B cell (primary cell): ENCODE measurements at places on chromosomes 12 and 14. TPM values are rescaled to one million over a fixed set of nuclear protein-coding genes. Genes with fewer than 3 reads are reported as not detected.

- DNase-seq, result no peak
These were observed 92.8 kb downstream of the SLC15A5 start for GRCh38 chr12:16184681-16185080.

GRCh38 chr12:130868412-130868811 lies 3.5 kb upstream of the RAN start:
- DNase-seq, result no peak

DNA sequence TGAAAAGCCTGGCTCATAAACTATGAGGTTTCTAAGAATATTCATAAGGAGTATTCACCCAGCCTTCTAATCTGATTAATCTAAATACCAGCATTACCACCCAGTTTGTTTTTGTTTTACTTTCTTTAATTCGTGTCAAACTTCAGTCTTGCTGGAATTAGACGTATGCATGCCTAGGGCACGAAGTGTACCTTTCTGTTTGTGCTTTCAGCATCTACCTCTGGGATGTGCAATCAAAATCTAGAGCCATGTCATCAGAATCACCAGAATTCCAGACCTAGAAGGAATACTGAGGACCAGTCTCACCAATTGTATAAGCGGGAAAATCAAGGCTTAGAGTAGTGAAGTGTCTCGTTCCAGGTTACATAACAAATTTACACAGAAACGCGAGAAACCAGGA lies 57.3 kb downstream of the KITLG start:
- no peak for DNase-seq

DNA sequence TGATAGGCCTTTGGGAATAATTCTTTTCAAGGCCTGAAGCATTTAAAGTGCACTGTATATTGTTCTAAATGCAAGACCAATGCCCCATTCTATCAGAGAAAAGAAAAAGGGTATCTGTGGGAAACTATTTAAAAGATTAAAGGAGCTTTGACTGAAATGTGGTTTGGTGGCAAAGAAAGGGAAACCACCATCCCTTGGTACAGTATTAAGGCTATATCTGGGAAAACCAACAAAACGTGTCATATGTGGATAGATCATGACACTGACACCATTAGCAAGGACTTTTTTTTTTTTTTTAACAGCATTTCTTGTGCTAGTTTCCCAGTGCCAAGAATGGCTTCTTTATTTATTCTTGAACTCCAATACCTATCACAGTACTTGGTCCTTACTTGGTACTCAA lies 890.7 kb downstream of the DIO2 start:
- DNase-seq, result no peak

- DNase-seq, result no peak
These were observed 321.0 kb downstream of the BCL11B start for GRCh38 chr14:98951031-98951430.

DNA sequence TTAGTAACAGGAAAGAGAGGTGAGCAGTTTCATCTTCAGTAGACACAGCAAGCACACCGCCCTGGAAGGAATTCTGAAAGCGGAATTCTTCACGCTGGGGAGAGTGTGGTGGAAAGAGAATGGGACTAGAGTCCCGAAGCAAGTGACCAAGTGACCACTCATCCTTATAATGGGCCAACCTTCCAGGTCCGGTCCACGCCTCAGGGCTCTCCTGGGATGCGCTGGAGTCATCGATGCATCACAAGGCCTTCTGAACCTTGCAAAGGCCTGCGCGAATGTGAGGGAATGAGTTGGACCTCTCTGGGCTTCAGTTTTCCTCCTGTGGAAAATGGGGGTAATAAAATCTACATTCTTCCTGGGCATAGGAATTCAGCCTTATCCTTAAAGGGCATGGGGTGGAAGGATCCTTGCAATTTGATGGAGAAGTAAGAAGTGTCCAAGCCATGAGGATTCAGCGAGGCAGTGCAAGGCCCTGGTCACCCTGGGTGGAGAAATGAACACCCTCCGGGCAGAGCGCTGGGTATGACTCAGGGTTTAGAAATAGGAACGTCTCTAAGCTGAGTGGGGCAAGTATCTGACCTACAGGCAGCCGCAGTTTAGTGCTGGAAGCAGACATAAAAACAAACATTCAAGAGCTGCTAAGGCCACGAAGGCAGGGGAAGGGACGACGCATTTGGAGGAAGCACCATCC lies 97.7 kb downstream of the SETD3 start:
- no peak for DNase-seq

DNA sequence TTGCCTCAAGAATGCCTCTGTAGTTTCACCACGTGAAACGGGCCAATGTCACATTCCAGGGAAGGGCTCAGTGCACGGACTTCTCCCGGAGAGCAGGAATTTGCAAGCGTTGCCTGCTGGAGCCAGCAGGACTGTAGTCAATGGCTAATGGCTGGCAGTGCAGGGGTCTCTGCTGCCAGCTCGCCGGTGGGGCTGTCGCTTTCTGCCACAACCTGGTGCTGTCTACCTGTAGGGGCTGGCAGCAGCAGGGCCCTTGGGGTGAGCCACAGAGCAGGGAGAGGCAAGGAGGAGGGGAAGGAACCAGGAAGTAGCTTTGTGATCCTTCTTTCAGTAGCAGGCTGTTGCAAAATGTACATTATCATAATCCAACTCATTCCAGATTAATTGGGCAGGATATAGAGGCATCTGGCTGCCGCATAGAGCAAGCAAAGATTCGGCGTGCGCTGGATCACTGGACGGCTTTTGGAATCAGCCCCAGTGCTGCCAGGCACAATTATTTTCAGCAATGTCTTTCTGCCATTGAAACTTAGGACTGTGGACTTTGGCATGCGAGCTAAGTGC lies 114.1 kb downstream of the PAPOLA start:
- DNase-seq, result no peak

GRCh38 chr12:69254046-69254445 lies 14.7 kb downstream of the CPSF6 start:
- DNase-seq, result peak; percentile 69

GRCh38 chr14:77007183-77007974 lies 21.1 kb downstream of the IRF2BPL start:
- no peak for DNase-seq

DNA sequence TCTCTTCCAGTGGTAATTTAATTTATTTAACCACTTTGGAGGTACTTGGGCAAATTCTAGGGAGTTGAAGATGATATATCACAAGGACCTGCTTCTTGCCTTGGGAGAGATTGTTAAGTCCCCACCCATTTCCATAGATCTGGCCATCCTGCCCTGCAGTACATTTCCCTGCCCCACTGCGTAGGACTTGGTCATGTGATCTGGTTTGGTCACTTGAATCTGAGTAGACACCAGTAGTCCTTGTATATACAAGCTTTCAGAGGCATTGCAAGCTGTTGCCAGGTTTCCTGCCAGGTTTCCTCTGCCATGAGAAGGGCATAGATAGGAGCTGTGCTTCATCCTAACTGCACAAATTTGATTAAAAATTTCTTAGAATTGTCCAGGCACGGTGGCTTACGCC lies 200.0 kb downstream of the ADAMTS20 start:
- DNase-seq, result no peak

- DNase-seq, result no peak
These were observed 174.7 kb upstream of the ALG10B start for GRCh38 chr12:38141861-38142260.

DNA sequence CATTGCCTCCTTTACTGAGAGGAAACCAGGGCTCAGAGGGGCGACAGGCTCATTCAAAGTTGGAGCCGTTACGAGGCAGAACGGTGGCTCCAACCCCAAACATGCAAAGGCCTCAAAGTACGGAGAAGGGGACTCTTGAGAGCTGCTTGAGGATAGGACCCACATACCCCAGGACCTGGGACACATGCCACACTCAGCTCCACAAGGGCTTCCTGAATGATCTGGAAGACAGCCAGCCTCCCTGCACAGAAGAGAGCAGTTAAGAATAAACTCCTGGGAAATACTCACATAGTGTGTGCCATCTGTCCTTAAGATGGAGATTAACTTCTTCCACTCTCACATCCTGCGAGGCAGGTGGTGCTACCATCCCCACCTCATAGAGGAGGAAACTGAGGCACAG lies 26.6 kb upstream of the NXPH4 start:
- DNase-seq, result no peak

DNA sequence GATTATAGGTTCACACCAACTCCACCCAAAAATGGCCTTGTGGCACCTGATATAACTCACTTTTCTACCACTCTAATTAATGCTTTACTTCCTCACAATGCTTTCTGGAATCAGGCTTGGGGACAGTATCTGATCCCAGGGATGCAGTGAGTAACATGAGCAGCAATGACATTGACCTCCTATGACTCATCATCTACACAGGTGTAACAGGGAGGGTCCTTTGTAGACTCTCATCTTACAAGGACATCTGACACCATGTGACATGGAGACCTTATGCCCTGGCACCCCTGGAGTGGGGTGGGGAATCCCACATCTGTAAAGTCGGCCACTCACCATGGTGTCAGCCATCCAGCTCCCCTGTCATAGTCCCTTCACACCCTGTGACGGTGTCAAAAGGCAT lies 586.4 kb downstream of the MED13L start:
- DNase-seq, result no peak

- DNase-seq, result no peak
These were observed 65.6 kb downstream of the CCDC88C start for GRCh38 chr14:91352053-91352452.

GRCh38 chr14:58702441-58703160 lies 64.8 kb downstream of the DACT1 start:
- no peak for DNase-seq

GRCh38 chr14:70643967-70644366 lies 2.3 kb downstream of the TTC9 start:
- no peak for DNase-seq

GRCh38 chr14:103997391-103997790 lies 55.1 kb upstream of the RD3L start:
- DNase-seq, result no peak

- DNase-seq, result no peak
These were observed 4.0 kb upstream of the TMEM229B start for GRCh38 chr14:67492538-67492937.

DNA sequence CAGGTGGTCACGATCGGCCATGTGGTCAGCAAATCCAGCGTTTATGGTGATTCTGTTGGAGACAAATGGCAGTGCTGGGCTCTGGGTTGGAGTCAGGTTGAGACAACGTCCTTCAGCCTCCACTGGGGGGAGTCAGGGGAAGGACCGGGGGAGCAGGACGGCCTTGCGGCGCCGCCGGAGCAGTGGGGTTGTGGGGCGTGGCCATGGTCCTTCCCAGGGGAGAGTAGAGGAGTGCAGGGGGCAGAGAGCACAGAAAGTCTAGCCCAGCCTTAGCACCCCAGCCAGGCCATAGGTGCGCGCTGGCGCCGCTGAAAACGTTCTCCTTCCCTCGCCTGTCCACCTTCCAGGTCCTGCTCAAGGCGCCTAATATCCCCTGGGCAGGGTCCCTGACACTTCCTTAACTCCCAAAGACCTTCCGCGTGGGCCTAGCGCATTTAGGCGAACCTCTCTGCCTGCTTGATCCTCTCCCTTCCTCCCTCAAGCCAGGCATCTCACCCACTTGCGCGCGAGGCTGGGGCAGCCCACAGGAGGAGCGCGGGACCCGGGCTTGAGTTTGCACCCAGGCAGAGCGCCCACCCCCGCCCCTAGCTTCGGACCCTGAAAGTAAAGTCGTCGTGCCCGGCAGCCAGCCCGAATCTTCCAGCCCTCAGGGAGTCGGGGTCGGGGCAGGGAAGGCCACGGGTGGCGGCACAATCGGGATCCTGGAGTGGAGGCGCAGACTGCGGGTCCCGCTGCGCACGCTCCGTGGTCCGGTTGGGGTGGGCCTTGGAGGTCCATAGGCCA lies 3.1 kb upstream of the KIF26A start:
- DNase-seq, result no peak

GRCh38 chr12:120849765-120850164 lies 54.4 kb downstream of the SPPL3 start:
- DNase-seq, result no peak

- DNase-seq, result no peak
These were observed 509 bp downstream of the PLEKHG6 start for GRCh38 chr12:6310771-6311610.

- no peak for DNase-seq
These were observed 121.6 kb downstream of the GLT1D1 start for GRCh38 chr12:128974881-128975280.

- DNase-seq, result no peak
These were observed 26.2 kb downstream of the SUSD6 start for GRCh38 chr14:69637503-69638031.

- DNase-seq, result no peak
These were observed 3.4 kb downstream of the SP7 start for GRCh38 chr12:53332744-53333143.

Gene BICDL1
- 41.5 and 43.6 TPM in 2 replicates for total RNA-seq

Gene MYF5
- not detected in 2 replicates for total RNA-seq

Gene TCP11L2
- 306 and 315 TPM in 2 replicates for total RNA-seq

Gene RFX4
- not detected in 2 replicates for total RNA-seq

Gene NOC4L
- 21.9 and 23.3 TPM in 2 replicates for total RNA-seq

Gene PLCZ1
- not detected in 2 replicates for total RNA-seq

Gene HCAR1
- not detected in 2 replicates for total RNA-seq
